NCI-H1417 (cell line): ENCODE measurements at places on chromosomes 4 and X.
A peak's percentile ranks its signal among the peaks of the same experiment; 100 is the strongest.

- peak; percentile 41 for DNase-seq
Observed at GRCh38 chr4:149845743-149846142, 30.1 kb upstream of the IQCM start.

GRCh38 chrX:103846386-103846785, 14.3 kb upstream of the RAB9B start:
- no peak for DNase-seq

GRCh38 chr4:181982437-181982836, 260.8 kb upstream of the TENM3 start:
- peak; percentile 94 for DNase-seq

DNA sequence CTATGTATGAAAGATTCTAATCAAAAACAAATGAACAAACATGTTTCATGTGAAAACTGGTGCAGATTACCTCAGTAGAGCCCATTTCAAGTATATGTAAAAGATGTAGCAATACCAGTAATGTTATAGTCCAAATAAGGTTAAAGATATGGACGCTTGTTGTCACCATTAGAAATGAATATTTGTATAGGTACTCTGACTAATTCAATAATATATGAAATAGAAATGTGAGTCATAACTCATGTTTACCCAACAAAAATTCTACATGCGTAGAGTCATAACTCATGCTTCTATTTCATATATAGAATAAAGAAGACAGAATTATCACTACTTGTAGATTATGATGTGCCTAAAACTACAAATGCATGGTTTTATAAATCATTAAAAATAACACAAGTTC, 739.1 kb upstream of the DIAPH2 start:
- no peak for DNase-seq

GRCh38 chr4:113331811-113332210, 282.4 kb downstream of the ANK2 start:
- no peak for DNase-seq

DNA sequence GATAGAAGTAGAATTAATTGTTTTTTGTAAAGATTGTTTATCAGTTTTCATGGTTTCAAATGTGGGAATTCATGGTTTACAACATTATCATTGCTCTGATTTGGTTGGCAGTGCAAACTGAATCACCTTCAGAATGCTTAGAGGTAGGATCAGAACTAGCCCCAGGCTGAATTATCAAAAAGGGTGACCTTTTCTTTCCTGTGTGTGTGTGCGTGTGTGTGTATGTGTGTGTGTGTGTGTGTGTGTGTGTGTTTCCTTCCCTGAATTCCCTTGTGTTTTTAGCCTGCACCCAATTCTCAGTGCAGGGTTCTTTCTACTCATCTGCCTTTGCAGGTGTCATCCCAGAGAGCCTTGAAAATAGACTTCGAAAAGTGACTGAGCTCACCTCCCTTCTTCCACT, 125.0 kb downstream of the BMPR1B start:
- DNase-seq = no peak

- no peak for DNase-seq
Observed at GRCh38 chr4:5391492-5391891, 316.9 kb downstream of the EVC2 start.

GRCh38 chr4:164783976-164784375, 30.0 kb downstream of the SMIM31 start:
- no peak for DNase-seq

DNA sequence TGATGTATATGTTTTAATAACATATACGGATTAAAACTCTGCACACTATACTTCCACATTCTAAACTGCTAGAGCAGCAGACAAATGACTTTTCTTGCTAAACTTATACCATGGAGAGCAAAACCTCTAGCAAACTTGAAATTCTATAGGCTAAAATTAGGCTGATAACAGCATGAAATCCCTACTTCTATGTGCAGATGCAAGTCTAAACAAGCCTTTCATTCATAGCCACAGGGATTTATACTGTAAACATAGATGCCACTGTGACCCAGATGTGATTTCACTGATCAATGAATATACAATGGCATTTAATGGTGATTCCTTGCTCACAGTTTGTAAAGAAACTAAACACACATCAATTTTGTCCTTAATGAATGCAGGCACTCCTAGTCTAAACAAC, 151.0 kb downstream of the ANTXR2 start:
- DNase-seq = no peak

DNA sequence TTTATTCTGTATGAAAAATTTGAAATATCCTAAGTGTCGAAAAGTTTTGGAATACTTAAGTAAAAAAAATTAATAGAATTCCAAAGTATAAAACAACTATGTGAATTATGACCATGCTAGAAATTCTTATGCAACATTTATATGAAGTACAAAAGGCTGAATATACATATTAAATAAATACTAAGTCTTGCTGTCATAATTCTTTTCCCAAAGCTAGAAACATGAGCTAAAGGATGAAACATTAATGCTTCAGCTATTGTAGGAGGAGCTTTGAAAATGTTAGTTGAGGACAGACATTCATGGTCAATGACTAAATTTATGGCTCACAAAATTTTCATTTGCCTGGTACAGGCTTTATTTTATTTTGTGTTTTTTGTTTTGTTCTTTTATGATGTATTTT, 207.3 kb downstream of the GABRB1 start:
- no peak for DNase-seq

- DNase-seq = no peak
Observed at GRCh38 chr4:41510179-41510578, 27.8 kb upstream of the LIMCH1 start.

DNA sequence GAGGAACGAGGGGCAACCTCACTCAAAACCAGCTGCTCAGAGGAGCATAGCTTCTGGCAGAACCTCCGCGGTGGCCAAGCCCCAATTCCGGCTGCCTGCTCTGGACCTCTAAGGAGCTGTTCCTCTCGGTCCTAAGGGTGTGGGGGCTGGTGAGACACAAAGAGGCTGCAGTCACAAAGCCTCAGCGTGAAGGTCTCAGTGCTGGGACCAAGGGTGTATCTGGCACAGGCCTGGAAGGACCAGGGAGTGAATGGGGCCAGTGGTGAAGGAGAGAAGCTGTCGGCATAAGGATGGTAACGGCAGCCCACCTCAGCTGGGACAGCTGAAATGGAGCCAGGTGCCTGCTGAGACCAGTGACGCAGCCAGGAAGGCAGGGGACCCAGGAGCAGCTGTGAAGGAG, 5.3 kb downstream of the PDE6B start:
- no peak for DNase-seq

DNA sequence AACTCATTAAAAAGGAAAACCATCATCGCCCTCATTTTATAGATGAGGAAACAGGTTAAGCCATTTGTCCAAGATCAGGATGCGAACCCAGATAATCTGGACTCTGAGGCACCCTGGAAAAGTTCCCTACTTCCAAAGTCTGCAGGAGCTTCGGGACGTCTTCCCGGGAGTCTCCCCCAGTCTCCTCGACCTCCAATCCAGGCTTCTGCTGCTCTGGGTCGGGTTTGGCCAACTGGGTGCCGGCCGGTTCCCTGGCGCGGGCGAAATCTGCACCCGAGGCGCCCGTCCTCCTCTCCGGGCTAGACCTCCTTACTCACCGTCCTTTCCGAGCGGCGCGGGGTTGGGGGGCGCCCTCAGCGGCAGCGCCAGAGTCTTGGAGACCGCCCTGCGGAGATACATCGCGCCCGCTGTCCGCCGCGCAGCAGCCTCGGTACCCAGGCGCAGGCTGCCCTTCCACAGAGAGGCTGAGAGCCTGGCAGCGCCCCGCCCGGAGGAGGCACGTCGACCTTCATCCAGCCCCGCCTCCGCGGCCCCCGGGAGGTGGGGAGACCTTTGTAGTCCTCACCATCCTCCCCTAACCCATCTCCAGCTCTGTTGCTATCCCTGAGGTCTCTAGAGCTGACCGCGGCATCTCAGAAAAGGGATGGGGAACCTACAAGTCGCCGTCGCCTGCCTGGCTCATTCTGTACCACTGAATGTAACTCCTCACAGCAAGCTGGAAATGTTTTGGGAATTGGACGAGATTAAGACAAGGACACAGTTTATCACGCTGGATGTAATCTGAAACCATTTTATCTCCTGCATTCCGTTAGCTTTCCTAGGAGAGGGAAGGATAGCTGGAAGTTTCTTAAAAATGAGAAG, at the start of gene MGARP:
Gene MGARP, minus strand, starts transcription at position 466 of the 861 bp plus-strand sequence. Its CDS starts 67 bp downstream, at position 399.
- DNase-seq = no peak

GRCh38 chrX:130789793-130790192, 113.2 kb downstream of the ENOX2 start:
- DNase-seq = no peak

DNA sequence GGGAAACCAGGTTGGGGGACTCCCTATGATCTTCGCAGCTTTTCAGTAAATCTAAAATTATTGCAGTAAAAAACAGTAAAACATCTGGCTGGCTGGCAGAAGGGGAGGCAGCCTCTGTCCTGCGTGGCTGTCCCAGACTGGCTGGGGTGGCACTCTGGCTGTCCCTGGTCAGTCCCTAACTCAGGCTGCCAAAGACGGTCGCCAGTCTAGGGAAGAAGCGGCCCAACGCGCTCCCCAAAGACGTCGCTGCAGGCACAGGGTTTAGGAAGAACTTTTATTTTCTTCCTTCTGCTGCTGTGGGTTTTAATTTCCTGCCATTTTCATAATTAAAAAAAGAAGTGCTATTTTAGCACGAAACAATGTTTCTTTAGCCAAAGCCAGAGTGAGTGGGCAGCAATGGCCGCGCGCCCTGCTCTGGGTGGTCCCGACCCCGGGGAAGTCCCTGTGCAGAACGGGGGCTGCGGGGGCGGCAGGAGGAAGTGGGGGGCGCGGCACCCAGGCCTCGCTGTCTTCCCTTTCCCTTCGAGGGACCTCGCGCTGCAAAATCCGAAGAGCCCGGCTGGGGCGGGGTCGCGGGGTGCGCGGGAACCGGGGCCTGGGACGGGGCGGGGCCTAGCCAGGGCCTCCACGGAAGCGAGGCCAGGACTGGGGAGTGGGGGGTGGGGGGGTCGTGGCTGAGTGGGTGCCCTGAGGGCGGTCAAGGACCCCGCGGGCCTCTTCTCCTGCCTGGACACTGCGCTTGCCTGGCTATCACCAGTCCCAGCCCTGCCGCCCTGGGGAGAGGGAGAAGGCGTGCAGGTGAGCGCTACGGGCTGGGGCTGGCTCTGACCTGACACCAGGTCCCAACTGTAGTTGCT, 6.3 kb upstream of the LETM1 start:
- DNase-seq = no peak

- DNase-seq = no peak
Observed at GRCh38 chrX:5549512-5549911, 679.2 kb downstream of the NLGN4X start.

DNA sequence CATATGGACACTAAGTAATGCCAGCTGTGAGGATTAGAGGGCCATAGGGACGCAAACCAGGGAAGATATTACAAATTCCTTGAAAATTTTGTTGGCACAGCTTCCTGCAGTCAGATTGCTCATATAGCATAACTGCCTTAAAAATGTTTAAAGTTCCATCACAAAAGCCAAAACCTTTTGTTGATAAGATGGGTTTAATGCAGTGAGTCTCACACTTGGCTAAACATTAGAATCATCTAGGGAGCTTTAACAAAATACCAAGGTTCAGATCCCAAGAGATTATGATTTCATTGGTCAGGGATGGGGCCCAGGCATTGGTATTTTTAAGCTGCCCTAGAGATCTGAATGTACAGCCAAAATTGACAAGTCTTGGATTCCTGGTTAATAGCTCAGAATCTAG, 376.5 kb upstream of the MAD2L1 start:
- DNase-seq = no peak

DNA sequence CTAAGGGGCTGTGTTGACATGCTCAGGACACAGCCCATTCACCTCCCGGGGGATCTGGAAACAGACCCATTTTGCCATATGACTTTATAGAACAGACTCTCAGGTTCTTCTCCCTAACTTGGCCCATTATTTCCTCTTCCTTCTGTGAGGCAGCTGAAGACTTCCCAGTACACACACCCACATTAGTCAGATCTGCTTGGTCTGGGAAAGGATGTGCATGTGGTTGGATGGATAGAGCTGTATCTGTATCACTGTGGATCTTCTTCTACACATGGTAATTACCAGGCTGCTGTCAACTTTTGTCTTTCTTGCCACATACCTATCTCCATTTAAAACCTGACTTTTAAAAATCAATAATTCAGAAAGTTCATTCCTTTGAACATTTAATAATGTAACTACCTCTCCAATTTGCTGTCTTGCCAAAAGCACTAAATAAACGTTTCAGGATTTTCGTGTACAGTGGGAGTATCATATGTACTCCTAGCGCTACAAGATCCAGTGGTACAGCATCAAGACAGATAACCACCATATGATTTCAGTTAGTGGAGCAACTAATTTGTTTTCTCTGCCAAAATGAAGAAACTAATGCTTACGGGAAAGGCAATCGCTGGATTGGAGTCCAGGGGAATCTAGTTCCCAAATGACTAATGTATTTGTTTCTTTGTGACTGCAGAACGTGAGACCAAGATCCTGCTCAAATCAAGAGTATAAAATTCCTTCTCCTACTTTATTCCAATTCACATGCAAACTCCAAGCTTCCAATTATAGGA, 134.1 kb upstream of the MAP3K15 start:
- DNase-seq = no peak

DNA sequence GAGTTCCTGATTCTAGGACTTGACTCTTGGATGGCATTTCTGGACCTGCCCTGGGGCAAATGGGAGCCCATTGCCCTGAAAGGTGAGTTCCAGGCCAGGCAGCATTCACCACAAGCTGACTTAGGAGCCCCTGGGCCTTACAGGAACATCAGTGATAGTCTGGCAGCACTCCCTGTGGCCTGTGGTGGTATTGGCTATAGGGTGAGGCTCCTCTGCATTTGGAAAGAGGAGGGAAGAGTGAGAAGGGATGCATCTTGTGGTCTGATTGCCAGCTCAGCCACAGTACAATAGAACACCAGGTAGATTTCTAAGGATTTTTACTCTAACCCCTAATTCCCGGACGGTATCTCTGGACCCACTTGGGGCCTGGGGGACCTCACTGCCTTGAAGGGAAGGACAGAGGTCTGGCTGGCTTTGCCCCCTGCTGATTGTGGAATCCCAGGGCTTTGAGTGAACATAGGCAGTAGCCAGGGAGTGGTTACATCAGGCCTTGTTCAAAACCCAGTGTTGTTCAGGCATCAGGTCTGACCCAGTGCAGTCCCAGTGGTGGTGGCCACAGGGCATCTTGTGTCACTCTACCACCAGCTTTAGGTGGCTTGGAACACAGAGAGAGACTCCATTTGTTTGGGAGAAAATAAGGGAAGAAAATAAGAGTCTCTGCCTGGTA, 32.9 kb downstream of the MAGED4 start:
- no peak for DNase-seq

DNA sequence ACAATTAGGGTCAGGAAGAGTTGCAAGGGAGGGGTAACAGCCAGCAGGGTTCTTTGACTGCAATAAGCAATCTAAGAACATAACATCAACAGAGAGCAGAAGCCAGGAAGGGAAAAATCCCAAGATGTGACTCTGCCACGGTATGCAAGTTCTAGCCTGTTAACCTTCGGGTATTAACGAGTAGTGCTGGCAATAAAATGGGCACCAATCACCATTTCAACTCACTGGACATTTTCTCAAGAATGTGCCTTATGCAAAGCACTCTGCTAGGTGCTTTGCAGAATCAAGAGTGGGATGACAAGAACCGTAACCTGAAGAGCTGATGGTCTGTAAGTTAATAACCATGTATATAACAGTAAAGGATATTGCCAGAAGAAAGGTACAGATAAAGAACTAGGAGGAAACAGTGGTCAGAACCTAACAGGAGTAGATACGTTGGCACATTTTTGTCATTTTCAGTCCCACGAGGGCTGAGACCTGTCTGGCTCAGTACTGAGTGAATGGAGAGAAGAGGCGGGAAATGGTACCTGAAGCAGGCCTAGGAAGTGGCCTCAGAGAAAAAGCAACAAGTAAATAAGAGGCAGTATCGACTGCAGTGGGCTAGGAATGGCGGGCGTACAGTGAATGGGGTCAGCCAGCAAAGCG, 2.7 kb downstream of the ELOVL6 start:
- no peak for DNase-seq
